ENCODE measurements at places on chromosomes 5 and 9.

- DNase-seq, result no peak
These were observed 46.6 kb upstream of the GABRP start for GRCh38 chr5:170736966-170737365.

DNA sequence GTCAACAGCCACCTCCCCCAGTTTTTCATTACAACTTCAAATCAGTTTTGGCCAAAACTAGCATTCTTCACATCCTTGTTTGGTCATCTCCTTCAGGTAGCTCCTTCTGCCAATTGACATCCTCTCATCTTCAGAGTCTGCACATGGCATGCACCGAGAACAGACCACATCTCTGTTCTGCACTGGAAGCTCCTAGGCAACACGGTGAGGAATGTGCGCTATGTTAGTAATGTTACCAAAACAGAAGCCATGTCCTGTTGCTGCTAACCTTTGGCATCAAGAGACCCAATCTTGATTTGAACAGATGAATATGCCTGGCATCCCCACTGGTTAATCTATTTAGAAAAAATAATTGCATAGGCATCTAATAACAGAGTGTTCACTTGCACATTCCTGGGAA is 5.1 kb upstream of the HK3 start:
- DNase-seq, result no peak

- no peak for DNase-seq
These were observed 217.7 kb upstream of the TBCA start for GRCh38 chr5:77993855-77994318.

GRCh38 chr5:158747816-158748432 is 351.8 kb downstream of the EBF1 start:
- DNase-seq, result no peak

- no peak for DNase-seq
These were observed 287.7 kb upstream of the DAP start for GRCh38 chr5:11048760-11049159.

GRCh38 chr5:72510610-72511181 is 3.5 kb upstream of the ZNF366 start:
- no peak for DNase-seq

DNA sequence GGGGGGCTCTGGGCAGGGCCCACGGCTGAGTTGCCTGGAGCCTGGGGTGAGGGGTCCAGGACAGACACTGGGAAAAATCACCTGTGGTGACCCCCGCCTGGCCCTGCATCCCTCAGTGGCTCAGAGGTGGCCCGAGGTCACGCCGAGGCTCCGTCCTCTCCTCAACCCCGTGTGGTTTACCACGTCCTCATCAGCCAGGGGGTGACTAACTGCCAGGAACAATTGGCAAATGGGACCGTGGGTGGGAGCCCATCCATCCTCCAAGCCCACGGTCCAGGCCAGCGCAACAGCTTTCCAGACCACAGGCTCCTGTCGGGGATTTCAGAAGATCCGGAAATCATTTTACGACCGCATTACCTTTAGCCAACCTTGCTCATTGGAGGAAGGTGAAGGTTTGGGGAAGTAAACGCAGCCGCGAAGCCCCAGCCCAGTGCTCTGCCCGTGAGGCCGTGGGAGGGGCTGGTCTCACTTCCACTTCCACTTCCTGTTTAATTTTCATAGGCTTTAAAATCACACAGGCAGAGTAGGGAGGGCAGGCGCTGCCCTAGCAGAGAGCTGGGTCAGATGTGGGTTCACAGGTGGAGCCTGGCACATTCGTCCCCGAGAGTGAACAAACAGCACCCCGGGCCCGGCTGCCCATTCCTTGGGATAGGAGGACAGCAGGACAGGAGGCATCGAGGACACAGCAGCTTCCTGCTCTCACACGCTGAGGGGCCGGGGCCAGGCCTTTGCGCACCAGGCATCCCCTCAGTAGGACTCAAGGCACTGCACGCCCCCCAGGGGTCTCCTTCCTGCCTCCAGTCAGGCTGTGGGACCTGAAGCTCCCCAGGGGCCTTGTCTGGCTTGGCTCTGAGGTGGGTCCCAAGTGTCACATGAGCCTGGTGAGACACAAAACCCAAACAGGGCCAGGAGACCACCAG is 19.8 kb upstream of the SLC9A3 start:
- DNase-seq, result no peak

- peak; percentile 6 for DNase-seq
These were observed 185.9 kb downstream of the MSX2 start for GRCh38 chr5:174910245-174910737.

GRCh38 chr9:35107297-35108290 is 4.7 kb upstream of the STOML2 start:
- no peak for DNase-seq

DNA sequence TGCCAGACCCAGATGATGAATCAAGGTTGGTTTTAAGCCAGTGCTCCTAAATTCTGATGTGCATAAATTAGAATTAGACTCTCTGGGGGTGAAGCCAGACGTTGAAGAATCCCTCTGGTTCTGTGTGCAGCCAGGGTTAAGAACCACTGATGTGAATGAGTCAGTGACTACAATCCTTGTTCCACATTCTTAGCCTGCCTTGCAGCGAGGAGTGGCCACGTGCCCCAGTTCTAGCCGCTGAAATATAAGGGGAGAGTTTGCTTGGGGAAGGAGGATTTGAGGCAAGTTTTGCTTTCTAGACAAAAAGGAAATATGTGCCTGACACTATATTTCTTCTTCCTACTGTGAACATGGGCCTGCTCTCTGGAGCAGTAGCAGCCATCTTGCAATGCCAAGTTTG is 34.2 kb upstream of the MSH3 start:
- no peak for DNase-seq

GRCh38 chr5:125607018-125607417 is 816.2 kb upstream of the GRAMD2B start:
- DNase-seq, result no peak

GRCh38 chr9:31032206-31032605 is 1352.2 kb upstream of the ACO1 start:
- no peak for DNase-seq

GRCh38 chr9:27719711-27720110 is 146.4 kb upstream of the C9orf72 start:
- no peak for DNase-seq

- no peak for DNase-seq
These were observed 63.9 kb downstream of the CDC14B start for GRCh38 chr9:96555567-96556386.

- DNase-seq, result no peak
These were observed 121.1 kb upstream of the IL12B start for GRCh38 chr5:159451197-159452052.

DNA sequence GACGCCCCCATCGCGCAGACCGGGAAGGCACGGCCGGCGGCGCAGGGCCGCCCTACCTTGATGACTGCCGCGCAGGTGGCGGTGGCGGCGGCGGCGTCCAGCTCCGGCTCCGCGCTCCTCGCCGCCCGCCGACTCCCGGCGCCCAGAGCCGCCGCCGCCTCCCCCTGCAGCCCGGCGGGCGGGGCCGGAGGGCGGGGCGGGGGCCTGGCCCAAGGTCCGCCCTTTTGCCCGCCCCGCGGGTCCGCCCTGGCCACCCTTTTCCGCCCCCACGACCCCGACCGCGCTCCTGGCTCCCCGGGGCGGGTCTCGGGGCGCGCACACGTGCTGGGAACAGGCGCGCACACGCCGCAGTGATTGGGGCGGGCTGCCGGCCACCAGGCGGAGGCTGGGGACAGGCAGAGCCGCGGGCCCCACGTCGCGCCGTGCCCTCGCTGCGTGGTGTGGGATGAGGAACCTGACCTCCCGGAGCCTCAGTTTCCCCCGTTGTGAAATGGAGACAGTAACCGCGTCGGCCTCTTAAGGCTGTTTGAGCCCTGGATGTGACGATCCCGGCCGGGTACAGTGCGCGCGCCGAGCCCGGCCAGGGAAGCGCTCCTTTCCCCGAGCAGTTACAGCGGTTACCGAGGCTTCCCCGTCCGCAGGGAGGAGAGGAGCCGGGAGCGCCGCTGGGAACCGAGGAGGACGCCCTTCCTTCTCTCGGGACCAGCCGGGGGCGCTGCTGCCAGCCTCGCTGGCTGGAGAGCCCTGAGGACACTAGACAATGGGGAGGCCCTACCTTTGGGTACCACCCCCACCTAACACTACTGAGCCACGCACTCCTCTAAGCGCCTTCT is at the start of gene CORO2A:
TSS of gene CORO2A (minus strand) at position 135 of the 833 bp plus-strand sequence. CDS start 34,977 bp downstream, outside the sequence.
- DNase-seq, result peak; percentile 36

- DNase-seq, result no peak
These were observed 196.5 kb upstream of the TBCA start for GRCh38 chr5:77972469-77973252.

- DNase-seq, result no peak
These were observed 46.1 kb upstream of the CHSY3 start for GRCh38 chr5:129858131-129858675.

- no peak for DNase-seq
These were observed 1.3 kb downstream of the HAVCR2 start for GRCh38 chr5:157107508-157107907.

- DNase-seq, result no peak
These were observed 3.4 kb downstream of the TLE1 start for GRCh38 chr9:81685763-81686613.

DNA sequence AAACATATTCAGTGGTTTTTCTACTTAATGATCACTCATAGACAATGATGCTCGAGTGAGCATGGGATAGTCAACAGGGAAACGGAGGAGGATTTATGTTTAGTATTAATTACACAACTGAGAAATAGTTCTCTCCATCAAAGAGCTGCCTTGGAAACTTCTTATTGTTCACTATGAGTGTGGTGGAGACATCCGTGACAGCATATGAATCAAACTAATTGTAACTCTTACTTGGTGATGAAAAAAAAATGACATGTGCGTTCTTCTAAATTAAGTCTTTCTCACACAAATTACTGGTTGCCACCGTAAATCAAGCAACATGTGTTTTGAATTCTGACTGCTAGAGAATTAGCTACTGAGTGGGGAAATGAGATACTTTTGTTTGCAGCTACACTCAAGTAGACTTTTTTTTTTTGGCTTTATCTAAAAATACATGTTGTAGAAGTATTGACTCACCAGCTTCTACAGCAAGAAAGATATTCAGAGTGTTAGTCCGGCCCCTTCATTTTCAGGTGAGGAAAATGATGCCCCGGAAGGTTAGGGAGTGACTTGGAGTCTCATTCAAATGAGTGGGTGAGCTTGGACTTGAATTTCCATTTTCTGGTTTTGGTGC is 179.4 kb downstream of the CFAP90 start:
- DNase-seq, result no peak

DNA sequence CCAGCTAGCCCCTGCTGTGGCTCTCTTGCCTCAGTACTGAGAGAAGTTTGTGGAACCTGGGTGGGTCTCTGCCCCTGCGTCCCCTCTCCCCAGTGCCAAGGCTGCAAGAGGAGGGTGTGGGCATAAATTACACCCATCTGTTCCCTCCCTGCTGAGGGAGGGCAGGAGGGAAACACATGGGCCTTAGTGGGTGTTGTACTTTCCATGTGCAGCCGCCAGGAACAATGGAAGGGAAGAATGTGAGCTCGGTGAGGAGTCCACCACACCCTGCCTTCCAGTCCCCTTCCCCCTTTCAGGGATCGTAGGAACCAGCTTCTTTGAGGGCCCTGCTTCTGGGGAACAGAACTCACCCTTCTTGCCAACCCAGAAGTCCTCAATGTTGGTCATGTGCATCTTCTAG is 138.2 kb upstream of the KLF4 start:
- DNase-seq, result no peak

DNA sequence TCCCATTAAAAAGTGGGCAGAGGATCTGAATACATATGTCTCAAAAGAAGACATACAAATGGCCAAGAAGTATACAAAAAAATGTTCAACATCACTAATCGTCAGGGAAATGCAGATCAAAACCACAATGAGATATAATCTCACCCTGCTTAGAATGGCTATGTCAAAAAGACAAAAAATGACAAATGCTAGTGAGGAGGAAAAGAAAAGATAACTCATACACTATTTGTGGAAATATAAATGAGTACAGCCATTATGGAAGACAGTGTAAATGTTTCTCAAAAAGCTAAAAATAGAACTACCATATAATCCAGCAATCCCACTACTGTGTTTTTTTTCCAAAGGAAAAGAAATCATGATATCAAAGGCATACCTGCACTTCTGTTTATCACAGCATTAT is 450.7 kb downstream of the EFNA5 start:
- no peak for DNase-seq

DNA sequence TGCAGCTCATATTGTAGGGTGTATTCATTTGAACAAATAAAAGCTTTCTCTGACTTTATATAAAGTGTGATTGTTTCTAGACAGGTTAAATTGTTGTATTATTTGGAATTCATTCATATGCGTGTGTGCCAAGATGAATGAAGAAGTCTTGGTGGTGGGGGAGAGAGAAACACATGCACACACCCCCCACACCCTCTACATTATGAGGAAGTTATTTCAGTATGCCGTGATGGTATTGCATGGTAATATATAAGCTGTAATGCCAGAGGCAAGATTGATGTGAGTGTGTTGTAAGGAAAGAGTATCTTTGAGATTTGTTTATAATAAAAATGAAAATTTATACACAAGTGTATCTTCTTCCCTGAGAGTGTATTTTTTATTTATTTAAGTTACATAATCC is 71.0 kb downstream of the IPO11 start:
- DNase-seq, result no peak

DNA sequence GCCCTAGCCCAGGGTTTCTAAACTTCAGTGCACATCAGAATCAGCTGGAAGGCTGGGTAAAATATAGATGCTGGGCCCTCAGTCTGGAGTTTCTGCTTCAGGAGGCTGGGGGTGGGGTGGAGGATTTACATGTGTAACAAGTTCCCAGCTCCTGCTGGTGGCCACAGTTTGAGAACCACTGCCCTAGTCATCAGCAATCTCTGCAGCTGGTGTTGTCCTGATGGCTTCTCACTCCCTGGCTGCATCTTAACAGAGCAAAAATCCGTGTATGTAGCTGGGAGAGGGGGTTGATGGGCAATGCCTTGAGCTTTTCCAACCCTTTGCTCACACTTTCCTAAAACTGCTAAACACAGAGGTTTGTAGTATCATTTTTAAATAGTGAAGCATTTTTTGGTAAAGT is 186.0 kb upstream of the KLF9 start:
- DNase-seq, result no peak

- DNase-seq, result no peak
These were observed 174.4 kb downstream of the EBF1 start for GRCh38 chr5:158925314-158925713.

GRCh38 chr5:113182658-113183344 is 206.2 kb downstream of the DCP2 start:
- no peak for DNase-seq

DNA sequence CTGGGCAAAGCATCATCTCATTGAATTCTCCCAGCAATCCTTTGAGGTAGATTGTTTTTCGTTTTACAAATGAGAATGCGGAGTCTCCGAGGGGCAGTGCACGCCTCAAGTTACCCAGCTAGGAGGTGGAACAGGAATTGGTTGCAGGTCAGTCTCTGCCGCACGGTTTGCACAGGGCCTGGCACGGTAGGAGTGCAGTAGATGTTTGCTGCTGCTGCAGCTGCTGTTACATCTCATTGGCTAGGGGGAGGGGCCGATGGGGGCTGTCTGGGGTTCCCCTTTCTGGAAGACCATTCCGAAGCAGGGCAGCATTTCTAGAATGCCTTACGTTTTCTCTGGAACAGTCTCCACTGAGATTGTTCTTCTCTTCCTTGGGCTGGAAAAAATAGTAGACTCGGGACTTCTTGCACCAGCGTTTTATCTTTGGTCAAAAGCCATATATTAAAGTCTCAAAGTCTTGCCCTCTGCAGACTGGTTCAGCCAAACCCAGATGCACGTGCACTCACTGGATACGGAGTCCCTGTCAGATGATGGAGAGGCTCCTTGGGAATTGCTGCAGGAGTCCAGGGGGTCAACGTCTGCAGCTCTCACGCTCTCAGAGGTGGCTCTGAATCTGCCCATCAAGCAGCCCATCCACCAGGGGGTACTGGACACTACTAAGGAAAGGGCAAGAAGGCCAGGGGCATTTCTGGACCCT is 1.2 kb downstream of the USP20 start:
- DNase-seq, result no peak

All from activated CD4-positive, CD25-positive, alpha-beta regulatory T cell treated with anti-CD3 and anti-CD28 coated beads, Interleukin-2, amount 50 U/mL, for 16 hours (primary cell).